ENCODE measurements at places on chromosomes 12 and 14. TPM values are rescaled to one million over a fixed set of nuclear protein-coding genes. Genes with fewer than 3 reads are reported as not detected.

Gene ACYP1
- total RNA-seq, result 11.1 TPM

- no peak for DNase-seq
These were observed 209.2 kb upstream of the C14orf180 start for GRCh38 chr14:104370256-104370870.

DNA sequence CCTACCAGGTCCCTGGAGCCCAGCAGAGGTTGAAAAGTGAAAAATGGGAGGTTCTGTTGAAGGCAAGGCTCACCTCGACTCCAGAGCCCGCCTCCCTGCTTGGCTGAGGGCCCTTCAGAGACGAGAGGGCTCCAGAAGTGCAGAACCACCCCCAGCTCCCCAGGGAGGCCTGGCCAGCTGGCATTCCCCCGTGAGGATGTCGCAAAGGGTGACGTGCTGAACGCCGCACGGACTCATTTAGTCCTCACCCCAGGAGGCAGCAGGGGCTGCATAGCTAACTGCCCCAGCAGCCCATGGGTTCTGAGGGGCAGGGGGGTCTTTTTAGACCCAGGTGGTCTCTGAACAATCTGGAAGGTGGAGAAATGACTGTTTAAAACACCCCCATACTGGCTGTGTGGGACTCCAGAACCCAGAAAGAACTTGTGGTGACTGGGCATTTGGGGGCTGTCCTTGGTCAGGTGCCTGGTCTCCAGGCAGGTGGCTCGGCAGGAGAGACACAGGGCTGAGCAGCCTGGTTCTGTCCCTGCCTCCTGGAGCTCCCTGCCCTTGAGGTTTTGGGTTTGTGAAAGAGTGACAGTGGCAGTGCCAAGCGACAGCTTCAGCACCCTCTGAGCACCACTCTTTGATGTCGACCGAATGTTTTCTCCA, 32.0 kb downstream of the ANAPC7 start:
- peak; percentile 33 for DNase-seq

Gene PIGH
- total RNA-seq, result 8.9 TPM

DNA sequence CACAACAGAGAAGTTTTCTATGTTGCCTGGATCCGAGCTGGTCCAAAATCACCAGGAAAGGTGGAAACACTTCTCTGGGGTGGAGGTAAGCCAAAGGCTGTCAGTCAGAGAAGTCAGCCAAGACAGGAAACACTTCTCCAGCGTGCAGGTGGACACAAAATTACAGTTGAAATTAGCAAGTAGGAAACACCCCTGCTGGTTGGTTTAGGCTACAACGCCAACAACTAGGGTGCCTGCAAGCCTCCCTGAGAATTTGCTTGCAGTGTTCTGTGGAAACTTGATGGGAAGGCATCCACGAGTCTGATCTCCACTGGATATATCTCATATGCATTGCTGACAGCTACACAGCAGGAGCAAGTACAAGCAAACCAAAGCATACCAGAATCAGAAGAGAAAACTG, 600.5 kb downstream of the RERGL start:
- DNase-seq, result no peak
